Amniotic stem cell (primary cell): ENCODE measurements at places on chromosomes 7 and 10.
A peak's percentile ranks its signal among the peaks of the same experiment; 100 is the strongest.

DNA sequence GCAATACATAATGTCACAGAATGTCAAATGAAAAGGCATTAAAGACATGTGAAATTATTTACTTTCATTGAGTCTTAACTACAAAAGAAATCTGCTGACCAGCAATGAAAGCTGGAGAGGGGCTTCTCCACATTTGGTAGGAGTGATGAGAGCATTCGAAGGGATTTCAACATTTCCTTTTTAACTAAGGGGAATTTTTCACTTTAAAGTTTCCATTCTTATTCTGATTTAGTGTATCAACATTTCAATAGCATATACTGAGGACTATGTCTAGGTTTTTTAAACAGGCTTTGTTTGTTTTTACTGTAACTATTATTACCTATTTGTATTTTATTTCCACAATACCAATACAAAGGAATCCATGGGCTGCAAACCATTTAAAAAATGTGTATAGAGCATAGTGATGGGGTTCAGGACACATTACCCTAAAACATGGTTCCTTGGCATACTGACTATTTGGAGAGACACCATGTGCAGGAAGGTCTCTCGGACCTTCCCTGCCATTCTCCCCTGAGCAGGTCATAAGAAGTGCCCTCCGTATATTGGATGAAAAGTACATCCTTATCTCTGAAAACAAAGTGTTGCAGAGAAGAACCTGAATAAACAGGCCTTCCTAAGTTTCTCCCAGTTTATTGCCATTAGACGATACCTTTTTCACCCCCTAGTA lies 278.7 kb downstream of the DOCK4 start:
- no peak for DNase-seq

GRCh38 chr10:69866246-69866687 lies 64.6 kb downstream of the COL13A1 start:
- DNase-seq = no peak

- no peak for DNase-seq
Measured at GRCh38 chr10:116124777-116125176, 148.2 kb downstream of the GFRA1 start.

DNA sequence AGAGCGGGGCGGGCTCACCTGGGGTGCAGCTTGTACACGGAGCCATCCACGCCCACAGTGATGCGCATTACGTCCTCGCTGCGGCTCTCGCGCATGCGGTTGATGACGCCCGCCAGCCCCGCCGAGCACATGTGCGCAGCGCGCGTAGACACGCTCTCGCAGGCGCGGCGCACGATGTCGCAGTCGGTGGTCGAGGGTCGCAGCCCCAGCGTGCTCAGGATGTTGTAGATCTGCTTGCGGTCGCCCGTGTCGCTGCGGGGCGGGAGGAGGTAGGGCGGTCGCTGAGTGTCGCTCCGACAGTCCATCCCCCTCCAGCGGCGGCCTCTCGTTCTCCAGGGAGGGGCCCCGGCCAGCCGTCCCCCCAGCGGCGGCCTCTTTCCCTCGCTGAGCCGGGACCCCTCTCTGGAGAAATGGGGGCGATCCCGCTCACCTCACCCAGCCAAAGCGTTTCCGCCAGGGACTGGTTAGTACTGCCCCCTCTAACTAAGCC lies 4.4 kb upstream of the MYL7 start:
- DNase-seq = no peak

DNA sequence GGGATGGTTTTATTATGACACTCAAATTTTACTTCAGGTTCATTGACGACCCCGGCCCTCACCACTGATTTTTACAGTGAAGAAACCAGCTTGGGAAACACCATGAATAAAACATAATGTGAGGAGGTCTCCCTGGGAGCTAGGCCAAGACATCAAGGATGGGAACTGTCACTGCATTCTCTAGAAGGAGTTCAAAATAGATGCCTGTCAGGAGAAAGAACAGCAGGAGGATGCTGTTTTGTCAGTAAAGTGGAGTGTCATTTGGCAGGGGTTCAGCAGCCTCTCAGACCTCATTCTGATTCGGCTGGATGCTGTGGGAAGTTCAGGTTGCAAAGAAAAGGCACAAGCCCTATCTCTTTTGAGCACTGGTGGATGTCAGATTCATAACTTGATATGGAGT lies 360.3 kb upstream of the C7orf33 start:
- DNase-seq = no peak

GRCh38 chr10:12337453-12338372 lies 11.6 kb upstream of the CAMK1D start:
- DNase-seq = peak; percentile 4

- no peak for DNase-seq
Measured at GRCh38 chr10:29709484-29710002, 74.8 kb upstream of the SVIL start.

DNA sequence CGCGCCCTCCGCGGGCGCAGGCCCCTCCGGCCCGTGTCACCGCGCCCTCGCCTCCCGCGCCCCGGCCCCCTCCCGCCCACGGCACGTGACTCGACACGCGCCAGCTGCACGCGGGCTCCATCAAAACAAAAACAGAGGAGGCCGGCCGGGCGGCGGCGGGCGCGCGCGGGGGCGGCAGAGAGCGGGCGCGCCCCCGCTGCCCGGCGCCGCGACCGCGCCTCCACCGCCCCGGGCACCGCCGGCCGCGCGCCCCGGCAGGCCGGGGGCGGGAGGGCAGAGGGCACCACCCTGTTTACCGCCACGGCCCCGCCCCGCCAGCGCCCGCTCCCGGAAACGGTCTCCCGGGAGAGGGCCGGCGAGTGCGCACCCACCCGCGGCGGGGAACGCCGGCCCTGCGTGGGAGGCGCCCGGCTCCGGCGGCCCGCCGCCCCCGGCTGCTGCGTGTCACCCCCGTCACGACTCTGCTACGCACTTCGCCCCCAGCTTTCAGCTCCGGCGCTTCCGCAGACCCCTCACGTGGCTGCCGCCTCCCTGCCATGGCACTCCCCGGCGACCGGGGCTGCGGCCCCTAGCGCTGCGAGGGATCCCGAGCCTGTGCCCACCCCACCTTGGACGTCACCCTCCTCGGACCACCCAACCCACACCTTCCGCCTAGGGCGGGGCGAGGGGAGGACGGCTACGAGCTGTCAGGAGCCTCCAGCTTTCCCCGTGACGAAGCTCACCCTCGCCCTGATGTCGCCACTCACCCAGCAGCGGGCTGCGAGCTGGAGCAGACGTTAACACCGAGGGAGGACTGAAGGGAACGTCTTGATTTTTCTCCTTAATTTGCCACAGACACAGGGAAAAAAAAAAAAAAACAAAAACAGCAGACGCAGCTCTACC lies 221.6 kb upstream of the MKLN1 start:
- DNase-seq = no peak

DNA sequence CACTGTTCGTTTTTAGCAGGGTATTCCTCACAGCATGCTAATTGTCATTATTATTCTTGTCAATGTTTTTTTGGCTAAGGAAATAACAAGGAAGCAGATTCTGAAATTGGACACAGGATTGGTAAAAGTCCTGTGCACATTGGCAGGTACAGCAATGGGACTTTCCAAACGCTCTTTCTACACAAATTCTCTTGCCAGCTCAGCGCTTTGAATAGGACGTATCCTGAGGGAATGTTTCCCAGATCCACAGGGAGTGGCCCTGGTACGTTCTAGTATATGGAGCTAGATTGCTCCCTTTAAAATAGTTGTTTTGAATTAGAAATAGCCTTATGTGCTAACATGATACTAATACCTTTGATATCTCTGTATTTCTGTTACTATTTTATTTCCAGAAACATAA lies 82.8 kb upstream of the GRB10 start:
- no peak for DNase-seq

GRCh38 chr7:105656922-105657521 lies 75.7 kb upstream of the EFCAB10 start:
- DNase-seq = no peak

DNA sequence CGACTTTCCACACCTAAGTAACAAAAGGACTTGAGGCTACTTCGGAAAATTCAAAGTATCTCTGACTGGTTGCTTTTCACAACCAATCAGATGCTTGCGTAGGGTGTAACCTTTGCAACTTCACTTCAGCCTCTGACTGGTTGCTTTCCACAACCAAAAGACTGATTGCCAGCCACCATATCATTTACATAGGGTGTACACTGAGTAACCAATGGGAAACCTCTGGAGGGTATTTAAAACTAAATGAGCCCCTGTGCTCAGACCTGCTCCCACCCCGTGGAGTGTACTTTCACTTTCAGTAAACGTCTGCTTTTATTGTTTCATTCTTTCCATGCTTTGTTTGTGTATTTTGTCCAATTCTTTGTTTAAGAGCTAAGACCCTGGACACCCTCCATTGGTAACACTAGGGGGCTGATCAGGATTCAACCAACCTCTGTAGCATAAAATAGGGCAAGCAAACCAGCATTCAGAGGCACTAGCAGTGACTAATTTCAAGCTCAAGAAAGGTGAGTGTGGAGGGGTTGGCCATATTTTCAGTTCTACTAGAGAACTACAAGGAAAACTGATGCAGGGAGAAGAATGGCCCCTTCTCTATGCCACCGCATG lies 390.8 kb downstream of the POM121L12 start:
- no peak for DNase-seq

DNA sequence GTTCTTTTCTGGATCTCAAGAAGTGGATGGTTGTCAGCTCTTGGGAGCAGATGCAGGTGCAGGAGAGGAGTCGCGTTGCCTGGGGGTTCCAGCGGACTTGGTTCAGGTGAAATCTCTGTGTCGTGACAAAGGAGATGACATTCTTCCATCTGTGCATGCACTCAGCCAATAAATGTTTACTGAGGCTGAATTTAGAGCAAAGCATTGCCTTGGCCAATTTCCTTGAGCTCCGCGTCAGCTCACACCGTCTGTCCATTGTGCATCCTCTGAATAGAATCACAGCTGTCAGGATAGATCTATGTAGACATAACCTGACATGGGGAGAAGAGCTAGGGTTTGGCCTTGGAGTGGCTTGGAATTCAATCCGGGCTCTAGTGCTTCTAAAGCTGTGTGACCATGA lies 343.7 kb downstream of the GLRX3 start:
- no peak for DNase-seq

DNA sequence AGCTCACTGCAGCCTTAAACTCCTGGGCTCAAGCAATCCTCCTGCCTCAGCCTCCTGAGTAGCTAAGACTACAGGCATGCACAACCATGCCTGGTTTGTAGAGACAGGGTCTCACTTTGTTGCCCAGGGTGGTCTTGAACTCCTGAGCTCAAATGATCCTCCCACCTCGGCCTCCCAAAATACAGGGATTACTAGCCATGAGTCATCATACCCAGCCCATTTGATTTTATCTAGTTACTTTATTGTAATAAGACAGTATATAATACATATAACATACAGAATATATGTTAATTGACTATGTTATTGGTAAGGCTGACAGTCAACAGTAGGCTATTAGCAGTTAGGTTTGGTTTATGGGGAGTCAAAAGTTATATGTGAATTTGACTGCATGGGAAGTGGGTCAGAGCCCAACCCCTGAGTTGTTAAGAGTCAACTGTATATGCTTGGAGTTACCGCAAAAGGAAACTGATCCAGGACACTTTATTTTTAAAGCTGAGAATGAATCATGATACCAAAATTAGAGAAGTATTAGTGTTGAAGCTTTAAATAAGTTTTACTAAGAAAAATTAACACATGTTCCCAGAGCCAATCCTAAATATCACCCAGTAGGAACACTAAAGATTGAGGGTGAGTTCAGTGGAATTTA lies 20.7 kb upstream of the KMT2E start:
- no peak for DNase-seq

DNA sequence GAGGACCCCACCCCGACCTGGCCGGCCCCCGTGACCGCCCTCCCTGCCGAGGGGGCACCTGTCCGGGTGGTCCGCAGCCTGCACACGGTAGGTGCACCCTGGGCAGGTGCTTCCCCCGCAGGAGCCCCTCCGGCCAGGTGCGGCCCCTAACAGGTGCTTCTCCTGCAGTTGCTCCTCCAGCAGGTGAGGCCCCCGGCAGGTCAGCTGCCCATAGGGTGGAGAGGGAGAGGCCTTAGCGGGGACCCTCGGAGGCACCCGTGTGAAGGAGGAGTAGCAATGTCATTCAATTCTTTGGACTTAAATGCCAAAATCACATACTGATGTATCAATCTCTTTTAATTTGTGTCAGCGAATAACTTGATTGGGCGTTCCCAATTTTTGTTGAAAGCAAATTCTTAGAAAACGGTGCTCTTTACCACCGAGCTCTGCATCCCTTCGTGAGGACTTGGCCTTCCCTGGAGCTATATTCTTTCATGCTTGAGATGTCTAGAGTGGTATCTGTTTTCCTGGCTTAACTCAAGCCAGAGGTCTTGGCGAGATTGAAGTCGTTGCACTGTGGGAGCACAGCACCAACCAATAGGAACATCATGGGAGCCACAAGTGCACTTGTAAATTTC lies 738 bp upstream of the NCAPG2 start:
- DNase-seq = no peak

- no peak for DNase-seq
Measured at GRCh38 chr10:558364-558763, 131.1 kb downstream of the DIP2C start.

DNA sequence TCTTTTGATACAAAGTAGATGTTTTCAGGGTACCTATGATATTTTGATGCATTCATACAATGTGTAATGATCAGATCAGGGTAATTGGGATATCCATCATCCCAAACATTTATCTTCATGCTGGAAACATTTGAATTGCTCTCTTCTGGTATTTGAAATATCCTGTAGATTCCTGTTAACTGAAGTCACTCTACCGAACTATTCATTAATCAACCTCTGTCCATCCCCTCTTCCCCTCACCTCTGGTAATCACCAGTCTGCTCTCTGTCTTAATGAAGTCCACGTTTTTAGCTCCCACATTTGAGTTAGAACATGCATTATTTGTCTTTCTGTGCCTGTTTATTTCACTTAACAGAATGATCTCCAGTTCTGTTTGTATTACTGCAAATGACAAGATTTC lies 11.3 kb downstream of the MTG1 start:
- DNase-seq = no peak

- DNase-seq = no peak
Measured at GRCh38 chr7:39145935-39146334, 168.2 kb downstream of the POU6F2 start.

DNA sequence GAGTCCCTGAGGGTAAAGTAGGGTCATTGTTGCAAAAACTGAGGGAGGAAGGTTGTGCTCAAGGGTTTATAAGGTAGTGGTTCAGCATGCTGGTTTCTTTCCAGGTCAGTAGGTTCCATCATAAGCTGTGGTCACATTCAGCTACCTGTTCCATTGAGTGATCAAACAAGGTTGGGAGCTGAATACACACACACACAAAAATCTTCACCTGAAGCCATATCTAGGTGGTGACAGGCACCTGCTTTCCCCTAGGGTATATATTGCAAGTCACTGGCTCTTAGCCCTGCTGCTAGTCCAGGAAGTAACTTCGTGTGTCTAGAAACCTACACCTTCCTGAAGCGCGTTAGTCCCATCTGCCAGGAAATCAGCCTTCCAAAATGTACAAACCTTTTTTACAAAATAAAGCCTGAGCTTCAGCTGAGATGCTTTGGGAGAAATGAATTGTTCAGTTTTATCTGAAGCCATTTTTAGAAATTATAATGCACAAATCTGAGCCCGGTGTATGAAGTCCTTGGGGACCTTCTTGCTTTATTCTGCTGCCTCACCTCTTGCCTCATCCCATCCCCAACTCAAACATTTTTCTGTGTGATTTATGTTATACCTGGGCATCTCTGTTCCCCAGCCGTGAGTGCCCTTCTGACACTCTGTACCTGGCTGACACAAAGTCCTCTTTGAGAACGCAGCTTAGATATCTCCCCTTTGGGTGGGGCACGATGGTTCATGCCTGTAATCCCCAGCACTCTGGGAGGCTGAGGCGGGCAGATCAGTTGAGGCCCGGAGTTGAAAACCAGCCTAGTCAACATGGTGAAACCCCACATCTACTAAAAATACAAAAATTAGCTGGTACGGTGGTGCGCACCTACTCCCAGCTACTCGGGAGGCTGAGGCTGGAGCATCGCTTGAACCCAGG lies 10.6 kb upstream of the LAMTOR4 start:
- no peak for DNase-seq

- no peak for DNase-seq
Measured at GRCh38 chr7:81573128-81573527, 196.7 kb downstream of the HGF start.
